Stimulated activated CD8-positive, alpha-beta memory T cell treated with anti-CD3 and anti-CD28 coated beads, Interleukin-4, amount 100 ng/mL, for 48 hours (primary cell): ENCODE measurements at places on chromosomes 16 and 17.

GRCh38 chr17:77942112-77942988 lies 16.2 kb upstream of the TNRC6C start:
- DNase-seq = no peak

GRCh38 chr17:50586421-50587247 lies 26.1 kb downstream of the CACNA1G start:
- DNase-seq = no peak

DNA sequence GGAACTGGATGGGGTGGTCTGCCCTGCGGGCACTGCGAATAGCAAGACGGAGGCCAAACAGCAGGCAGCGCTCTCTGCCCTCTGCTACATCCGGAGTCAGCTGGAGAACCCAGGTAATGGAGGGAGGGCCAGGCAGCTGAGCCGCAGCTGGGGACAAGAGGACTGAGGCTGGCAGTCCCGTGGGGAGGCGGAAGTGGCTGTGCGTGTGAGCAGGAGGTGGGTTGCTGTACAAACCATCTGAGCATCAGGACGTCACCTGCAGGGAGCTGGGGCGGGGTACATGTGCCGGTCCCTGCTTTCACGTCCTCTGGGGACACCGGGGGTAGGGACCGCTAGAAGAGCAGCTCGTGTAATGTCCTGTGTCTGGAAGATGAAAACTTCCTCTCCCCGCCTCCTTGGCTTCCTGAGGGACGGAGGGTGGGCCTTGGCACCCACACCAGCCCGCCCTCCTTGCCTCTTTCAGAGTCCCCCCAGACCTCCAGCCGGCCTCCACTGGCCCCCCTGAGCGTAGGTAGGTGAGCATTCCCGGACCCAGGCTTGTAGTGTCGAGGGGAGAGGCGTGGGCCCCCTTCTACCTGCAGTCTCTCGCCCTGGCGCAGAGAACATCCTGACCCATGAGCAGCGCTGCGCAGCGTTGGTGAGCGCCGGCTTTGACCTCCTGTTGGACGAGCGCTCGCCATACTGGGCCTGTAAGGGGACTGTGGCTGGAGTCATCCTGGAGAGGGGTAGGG lies 3.7 kb downstream of the ADAD2 start:
- DNase-seq = peak; percentile 58

GRCh38 chr17:5225668-5226457 lies 8.8 kb downstream of the SCIMP start:
- DNase-seq = no peak

- no peak for DNase-seq
Observed at GRCh38 chr16:87493608-87494280, 920 bp upstream of the ZCCHC14 start.

GRCh38 chr17:52120465-52120864 lies 38.0 kb downstream of the CA10 start:
- no peak for DNase-seq

GRCh38 chr17:35773679-35774425 lies 13.2 kb downstream of the C17orf50 start:
- DNase-seq = no peak

DNA sequence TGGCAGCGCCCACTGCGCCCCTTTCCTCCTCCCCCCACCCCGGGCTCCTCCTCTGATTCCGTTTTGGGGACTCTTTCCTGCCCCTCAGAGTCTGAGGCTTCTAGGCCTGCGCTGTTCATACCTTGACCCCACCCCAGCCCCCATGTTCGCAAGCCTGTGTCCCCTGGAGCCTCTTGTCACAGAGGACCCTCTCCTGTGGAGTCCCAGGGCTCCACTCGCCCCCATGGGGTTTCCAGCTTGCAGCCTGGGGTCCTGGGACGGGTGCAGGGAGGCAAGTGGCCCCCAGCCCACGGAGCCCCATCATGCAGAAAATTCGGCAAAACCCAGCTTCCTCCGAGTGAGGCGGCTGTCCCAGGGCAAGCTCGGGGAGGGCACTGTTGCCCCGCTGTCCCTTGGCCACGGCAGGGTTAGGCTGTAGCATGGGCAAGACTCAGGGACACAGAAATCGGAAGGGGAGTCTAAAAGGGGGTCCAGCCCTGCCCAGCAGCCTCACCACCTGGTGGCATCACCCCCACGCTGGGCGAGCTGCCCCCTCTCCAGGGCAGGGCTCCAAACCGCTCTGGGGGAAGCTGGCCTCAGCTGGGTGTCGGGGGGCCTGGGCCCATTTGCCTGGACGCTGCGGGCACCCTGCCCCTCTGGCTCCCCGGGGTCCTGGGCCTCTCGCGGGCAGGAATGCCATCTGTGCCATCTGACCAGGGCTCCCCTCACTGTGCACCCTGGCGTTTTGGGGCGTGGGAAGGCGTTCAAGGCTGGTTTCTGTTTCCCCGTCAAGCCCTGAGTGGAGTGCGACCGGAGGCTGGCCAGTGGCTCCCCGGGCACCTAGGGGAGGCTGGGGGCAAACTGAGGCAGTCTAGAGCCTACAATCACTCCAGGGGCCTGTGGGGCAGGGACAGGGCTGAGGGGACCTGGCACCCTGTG lies 11.5 kb upstream of the BAHCC1 start:
- no peak for DNase-seq

- DNase-seq = no peak
Observed at GRCh38 chr17:77019893-77020379, 120.8 kb upstream of the SEC14L1 start.

DNA sequence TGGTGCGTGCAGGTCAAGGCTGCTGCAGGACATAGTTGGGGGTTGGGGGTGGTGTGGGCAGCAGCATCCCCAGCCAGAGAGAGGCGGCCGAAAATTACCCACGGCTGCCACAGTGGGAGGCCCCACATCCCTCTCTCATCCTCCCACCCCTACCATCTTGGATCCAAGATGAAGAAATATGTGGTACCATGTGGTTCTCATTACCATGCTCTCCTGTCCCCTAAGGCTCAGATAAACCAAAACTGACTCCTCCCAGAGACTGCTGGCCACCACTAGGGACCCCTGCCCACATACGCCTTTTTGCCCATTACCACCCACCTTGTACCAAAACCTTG lies 120.4 kb downstream of the HIC1 start:
- DNase-seq = no peak

DNA sequence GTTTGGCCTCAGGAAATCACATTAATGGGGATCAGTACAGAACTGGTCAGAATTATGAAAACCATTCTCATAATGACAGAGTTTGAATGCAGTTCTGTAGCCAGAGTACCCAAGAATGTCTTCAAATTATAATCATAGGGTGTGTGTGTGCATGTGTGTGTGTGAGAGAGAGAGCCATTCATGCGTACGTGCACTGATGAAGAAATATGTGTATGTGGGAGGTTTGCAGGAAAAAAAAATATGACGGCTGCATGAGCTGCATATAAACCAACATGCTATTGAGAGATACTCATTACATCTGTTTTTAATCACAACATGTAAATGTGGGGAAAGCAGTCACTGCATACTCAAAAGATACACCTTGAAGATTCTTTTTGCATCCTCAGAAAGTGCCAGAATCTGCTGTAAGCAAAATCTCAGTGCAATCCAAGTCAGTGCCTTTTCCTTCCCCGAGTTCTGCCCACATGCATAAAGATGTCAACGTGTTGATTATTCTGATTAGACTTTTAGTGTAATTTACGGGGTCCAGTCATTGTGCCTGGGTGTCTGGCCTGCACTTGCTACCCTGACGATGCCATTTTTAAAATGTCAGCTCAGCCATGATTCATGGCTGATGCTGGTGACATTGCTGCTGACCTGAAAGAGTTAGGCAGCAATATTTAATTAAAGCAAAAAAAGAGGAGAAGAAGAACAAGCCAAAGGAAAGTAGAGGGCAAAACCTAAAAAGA lies 378.7 kb upstream of the ZFHX3 start:
- DNase-seq = no peak

- no peak for DNase-seq
Observed at GRCh38 chr17:77601054-77601979, 357.2 kb upstream of the TNRC6C start.

GRCh38 chr16:88727871-88728270 lies 21.6 kb downstream of the CTU2 start:
- DNase-seq = no peak

GRCh38 chr17:68771867-68772515 lies 170.8 kb upstream of the FAM20A start:
- no peak for DNase-seq

DNA sequence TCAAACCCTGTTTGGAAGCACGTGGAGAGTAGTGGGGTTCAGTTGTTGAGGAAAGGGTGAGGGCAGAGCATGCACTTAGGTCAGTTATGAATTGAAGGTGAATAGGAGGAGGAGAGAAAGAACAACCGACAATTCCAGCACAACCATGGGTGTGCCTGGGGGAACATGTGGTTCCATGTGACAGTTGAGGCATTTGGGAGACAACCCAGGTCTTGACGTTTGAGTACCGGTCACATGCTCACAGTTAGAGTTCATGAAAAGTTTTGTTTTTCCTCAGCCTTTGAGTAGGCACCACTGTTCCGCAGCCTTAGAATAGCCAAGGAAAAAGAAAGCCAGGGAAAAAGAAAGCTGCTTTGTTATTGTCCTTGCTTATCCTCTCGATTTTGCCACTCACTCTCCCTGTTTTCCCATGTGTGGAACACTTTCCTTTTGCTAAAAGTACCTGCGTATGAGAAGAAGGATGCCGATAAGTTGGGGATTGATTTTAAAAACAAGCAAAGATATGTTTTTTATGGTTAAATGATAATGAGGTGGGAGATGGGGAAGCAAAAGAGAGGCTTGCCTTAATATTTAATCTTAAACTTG lies 25.6 kb upstream of the ABCC11 start:
- no peak for DNase-seq

DNA sequence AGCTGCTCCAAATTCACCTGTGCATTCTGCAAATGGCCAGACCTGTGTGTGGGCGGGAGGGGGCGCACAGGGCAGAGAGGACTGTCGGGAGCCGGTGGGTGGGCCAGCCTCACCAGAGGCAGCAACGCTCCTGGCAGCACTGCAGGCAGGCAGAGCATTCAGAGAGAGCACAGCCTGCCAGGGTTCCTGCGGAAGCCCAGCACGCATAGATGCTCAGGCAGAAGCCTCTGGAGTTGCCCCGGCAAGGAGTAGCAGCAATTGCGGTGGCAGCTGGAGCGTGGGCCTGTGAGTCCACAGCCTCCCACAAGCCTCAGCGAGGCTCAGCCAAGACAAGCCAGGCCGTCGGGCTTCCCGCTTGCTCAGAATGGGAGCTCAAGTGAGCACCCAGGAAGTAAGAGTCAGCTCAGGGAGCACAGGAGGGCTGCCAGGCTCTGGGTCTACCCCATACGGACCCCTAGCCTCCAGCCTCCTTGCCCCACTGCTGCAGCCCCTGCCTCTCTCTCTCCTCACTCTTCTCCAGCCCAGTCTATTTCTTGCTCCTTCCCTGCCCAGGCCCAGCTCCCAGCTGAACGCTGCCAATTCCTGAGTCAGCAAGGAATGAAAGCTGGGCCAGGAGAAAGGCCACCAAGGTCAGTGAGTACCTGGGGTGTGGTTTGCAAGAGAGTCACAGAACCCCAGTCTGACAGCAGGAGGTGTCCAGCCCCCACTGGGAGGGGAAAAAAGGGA lies 9.6 kb downstream of the EMC6 start:
- no peak for DNase-seq

- DNase-seq = peak; percentile 86
Observed at GRCh38 chr17:1058423-1059130, 61.6 kb downstream of the TIMM22 start.

- DNase-seq = no peak
Observed at GRCh38 chr17:40105861-40106759, 5.7 kb upstream of the NR1D1 start.

GRCh38 chr16:79380995-79381602 lies 219.4 kb downstream of the MAF start:
- no peak for DNase-seq

DNA sequence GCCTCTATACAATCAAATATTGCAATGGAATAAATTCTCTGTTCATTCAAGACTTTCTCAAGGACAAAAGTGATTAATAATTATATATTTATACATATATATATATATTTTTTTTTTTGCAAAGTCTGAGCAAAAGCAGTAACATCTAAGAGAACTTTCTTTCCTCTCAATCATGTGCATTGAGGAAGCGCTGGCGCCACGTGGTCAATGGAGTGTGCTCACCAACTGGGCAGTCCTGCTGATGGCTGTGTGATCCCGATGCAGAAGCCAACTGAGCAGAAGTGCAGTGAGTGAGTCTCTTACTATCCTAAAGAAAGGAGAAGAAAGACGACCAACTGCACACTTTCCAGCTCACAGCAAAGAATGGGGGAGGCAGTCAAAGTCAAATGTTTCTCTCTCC lies 37.2 kb upstream of the ULK2 start:
- DNase-seq = no peak

DNA sequence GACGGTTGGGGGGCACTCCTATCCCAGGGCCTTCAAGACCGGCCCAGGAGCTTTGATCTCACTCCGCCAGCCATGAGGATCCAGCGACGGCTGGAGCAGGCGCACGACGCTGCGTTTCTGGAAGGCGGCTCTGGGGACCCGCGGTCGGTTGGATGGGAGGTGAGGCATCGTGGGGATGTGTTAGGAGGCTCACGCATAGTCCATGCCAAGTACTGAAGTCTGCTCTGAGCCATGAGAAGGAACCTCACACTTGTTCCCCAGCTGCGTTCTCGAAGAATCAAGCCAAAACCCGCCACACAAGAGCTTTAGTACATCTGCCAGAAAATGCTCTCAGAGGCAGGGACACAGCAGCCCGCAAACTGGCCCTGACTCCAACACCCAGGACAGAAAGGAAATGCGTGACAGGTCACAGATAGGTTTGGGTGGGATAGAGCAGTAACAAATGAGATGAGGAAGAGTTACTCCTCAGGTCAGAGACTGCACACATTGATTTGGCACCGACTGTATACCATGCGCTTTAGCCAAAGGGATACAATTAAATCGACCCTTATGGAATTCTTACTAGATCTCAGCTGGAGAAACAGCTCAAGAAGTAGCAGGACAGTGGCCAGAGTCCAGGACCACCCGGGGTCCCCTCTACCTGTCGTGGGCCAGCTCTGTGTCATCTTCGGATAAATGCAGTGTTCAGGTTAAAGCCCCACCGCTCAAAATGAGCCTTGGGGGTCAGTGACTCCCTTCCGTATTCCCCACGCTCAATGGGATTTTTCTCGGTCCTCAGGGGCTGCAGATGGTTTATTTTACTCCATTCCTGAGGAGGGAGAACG lies 6.7 kb upstream of the GSG1L start:
- no peak for DNase-seq

DNA sequence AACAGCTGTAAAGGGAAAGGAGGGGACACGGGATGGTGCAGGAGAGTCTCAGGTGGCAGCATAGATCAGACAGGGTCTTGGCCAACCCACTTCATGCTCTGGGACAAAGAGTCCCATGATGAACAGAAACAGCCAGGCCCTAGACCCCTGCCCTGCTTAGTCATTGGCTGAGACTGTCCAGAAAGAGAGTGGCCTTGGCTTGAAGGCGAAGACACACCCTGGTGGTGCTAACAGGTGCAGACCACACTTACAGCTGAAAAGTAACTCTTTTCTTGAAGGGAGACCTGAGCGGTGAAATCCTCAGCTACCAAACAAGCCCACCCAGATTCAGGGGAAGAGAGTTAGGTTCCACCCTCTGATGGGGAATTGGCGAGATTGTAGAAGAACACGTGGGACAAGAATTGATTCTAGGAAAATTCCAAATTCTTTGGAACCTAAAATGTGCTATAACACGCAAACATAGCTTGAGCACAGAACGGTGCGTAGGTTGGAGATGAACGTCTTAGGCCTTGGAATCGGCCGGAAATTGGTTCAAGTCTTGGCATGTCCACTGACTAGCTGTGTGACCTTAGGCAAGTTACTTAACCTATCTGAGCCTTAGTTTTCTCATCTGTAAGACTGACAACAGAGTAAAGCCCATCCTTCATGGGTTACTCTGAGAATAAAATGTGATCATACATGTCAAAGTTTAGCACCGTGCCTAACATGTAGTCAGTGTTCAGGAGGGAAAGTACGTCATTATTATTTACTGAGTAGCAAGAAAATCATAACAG lies 12.5 kb upstream of the MLYCD start:
- DNase-seq = no peak

- DNase-seq = no peak
Observed at GRCh38 chr17:13822700-13823099, 221.0 kb upstream of the HS3ST3A1 start.
